Right ventricle myocardium superior (tissue), 1 donor: ENCODE measurements at places on chromosomes 3 and 15.

DNA sequence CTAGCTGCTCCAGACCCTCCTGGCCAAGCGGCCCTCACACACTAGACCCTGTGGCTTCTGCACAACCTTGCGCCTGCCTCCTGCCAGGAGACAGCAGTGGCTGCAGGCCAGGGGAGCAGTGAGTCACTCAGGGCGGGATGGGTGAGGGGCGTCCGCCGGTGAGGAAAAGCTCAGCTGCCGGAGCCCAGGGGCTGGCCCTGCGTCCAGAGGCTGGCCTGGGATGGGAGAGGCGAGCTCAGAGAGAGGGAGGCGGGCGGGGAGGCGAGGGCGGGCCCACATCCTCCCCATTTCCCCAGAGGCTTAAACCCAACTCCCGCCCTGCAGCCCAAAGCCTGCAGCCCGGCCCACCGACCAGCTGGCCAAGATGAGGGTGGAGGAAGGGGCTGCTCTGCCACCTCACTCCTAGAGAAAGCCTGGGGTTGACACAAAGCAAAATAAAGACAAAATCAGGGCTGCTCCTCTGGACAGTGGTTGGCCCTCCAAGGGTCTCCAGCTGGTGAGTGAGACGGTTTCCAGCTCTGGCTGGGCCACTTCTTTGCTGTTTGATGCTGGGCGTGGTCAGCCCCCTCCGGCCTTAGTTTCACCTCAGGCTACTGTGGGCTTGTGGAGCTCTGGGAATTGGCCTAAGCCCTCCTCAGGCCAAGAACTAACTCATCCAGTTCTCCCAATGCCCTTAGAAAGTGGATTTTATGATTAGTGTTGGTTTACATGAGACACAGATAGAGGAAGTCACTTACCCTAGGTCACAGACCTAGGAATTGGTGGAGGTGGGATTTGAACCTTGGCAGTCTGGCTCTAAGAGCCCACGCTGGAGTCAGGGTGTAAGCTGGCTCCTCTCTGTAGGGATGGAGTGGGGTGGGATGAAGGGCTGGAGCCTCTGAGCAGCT, 50.6 kb downstream of the IQSEC1 start:
- DNase-seq = peak; percentile 88

DNA sequence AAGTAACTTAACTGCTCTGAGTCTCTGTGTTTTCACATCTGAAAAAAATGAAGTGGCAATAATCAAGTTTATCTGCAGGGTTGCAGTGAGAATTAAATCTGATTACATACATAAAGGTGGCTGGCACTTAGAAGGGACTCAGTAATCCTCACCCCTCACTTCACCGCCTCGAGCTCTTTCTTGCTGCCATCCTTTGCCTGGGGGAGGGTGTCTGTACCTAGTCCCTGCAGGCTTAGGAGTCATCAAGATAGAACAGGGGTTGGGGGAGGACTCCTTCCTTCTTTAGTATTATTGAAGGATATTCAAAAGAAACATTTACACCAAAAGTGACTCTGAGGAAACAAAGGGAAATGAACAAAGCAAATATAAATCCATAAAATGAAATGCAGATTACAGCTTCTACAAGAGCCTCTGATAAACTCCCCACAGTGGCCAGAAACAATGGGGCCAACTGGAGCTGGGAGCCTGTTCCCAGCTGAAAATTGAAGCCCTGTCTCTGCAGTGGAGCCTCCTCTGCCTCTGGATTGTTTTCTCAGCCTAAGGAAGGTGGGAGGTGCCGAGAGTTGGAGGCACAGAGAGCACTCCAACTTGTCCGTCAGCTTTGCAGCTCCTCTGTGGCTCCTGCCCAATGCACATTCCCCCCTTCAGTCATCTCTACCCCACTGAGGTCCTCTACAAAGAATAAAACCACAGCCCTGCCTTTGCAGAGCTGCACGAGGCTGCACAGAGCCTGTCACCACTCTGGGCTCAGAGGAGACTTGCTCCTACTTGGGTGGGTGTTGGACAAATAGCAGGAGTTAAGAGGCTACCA, 41.8 kb downstream of the CRYGS start:
- no peak for DNase-seq

DNA sequence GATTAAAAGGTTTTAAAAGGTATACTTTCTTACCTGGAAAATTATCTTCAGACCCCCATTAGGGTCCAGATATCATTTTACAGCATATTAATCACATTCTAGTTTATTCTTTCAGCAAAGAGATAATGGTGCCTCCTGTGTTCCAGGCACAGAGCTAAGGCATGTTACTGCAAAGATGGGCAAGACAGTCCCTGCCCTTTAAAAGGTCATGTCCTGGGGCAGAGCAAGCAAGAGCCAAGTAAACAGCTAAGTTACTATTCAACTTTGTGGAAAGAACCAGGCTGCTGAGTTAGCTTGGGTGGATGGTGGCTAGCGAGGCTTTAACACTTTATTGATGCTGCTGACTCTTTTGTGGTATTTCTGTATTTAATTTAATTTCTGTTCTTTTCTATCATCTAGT, 75.0 kb downstream of the LRRC28 start:
- no peak for DNase-seq

- no peak for DNase-seq
These were observed 13.8 kb upstream of the NSMCE3 start for GRCh38 chr15:29283381-29283780.

DNA sequence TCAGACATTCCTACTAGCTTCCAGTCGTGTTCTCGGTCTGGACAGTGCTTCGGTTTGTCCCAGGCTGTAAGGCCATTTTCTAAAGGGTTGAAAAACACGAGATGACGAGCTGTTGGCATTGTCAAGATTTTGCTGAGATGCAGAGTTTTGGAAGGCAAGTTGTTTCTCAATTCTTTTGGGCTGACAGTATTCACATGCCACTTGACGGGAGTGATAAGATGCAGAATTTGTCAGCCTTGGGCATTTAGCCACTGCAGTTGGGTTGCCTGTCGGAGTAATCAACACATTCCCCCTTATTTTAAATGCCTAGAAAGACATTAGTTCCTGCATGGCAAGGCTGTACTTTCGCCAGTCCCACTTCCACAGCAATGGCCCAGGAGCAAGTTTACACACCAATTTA, 245.2 kb downstream of the NR1D2 start:
- DNase-seq = no peak

DNA sequence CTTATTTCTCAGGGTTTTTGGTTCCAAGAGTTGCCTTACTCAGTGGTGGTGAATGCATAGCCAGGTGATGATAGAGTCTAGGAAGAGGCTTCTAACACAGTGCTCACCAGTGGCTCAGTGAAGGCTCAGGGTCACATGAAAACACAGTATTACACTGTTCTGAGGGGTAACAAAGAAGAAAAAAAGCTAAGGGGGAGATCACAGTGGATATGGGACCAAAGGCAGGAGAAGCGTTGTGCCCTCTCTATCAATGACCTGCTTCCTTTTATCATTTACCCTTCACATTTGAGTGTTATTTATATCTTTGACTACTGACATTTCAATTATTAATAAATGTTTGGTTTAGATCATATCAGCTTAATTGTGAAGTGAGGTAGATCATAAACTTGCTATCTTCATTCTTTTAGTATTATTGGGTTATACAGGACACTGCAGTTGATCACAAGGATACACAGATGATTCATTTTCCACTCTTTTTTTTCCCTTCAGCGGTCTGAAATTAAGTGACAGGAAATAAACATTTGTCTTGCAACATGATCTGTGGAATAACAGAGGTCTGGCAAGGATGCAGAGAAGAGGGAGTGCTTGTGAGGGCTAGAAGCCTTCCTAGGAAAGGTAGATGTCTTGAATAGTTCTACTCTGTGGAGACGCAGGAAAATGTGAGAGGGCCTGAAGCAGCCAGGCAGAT, 171.7 kb downstream of the C3orf38 start:
- DNase-seq = no peak

- no peak for DNase-seq
These were observed 24.7 kb downstream of the SPATA12 start for GRCh38 chr3:57085211-57085610.

DNA sequence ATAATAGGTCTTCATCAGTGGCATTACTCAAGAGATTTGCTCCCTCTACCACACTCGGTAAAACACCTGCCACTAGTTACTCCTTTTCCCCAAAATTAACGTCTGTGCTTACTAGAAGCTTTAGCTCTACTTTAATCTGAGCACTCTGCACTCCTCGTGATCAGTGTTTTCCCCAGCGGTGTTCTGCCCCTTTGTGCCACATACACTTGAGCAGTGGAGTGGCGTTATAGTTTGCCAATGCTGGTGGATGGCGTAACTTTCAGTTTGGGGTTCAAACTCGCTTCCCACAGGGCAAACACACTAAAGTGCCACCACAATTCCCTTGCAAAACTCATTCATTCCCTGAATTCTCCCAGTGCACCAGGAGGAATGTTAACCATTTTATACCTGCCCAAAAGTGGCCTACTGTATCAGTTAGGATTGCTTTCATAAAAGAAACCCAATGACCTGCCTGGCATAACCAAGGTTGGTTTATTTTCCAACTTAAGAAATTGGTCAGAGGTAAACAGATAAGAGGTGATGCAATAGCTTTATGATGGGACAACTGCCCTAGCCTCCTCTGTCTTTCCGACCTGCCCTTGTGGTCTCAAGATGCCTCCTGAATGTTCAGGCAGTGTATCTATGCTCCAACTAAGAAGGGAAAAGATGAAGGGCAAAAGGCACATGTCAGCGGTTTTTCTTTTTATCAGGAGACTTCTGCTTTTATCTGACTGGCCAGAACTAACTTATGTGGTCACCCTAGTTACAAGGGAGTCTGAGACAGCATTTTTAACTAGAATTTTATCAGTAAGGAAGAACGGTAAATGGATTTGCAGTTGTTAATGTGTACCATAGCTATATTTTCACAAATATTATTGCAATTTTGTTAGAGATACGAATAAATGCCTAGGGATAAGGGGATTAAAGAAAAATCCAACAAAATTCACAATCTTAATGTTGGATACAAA, 83.9 kb downstream of the FSIP1 start:
- DNase-seq = no peak

DNA sequence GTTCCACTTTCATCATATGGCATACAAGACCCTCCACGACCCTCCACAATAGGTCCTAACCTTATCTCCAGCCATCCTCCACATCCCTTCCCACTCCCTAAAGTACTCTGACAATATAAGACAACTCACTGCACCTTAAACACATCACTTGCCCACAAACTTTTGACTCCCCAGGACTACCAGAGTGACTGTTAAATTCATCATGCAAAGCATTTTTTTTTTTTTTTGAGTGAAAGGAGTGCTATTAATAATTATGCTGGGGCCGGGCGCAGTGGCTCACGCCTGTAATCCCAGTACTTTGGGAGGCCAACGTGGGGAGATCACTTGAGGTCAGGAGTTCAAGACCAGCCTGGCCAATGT, 55.8 kb downstream of the OSBPL10 start:
- DNase-seq = no peak
